Calu3 (cell line): ENCODE measurements at places on chromosomes 4 and X. TPM values are rescaled to one million over a fixed set of nuclear protein-coding genes. Genes with fewer than 3 reads are reported as not detected.
A peak's percentile ranks its signal among the peaks of the same experiment; 100 is the strongest.

Gene RS1
- not detected in 2 replicates for total RNA-seq

DNA sequence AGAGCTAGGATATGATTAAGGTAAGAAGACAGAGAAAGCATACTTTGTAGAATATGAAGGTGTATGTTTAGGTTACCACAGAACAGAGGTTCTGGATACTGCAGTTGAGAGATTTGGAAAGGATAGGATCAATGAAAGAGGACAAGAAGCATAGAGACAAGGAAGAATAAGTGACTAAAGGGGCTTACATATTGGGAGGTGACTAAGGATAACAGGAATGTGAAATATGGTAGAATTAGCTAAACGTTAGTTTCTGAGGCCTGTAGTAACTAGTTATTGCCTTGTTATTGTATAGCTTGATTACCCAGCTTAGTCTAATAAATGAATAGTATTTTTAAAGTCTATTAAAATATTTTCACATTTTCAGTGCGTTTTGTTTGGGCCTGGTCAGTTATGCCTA lies 38.2 kb downstream of the CENPI start:
- no peak for DNase-seq
- H3K27ac ChIP-seq, result no peak overlapping the region
- no peaks in the 10 kb centered on the region for H3K27me3 ChIP-seq
- no peaks in the 10 kb centered on the region for H3K4me1 ChIP-seq
- H3K36me3 ChIP-seq, result peaks cover 28% of the 10 kb centered on the region
- no peak overlapping the region for H3K4me3 ChIP-seq

Gene ZMYM3
- total RNA-seq, result 42.9 and 45.7 TPM in 2 replicates

Gene FGF2
- total RNA-seq, result 33.7 and 43.6 TPM in 2 replicates

Gene ALB
- not detected in 2 replicates for total RNA-seq

GRCh38 chr4:72302981-72303704 lies 265.9 kb downstream of the ADAMTS3 start:
- H3K4me3 ChIP-seq, result no peak overlapping the region
- H3K36me3 ChIP-seq, result no peaks in the 10 kb centered on the region
- no peaks in the 10 kb centered on the region for H3K27me3 ChIP-seq
- peak; percentile 48 for DNase-seq
- no peak overlapping the region for H3K27ac ChIP-seq

Gene LRAT
- 5.7 and 7.0 TPM in 2 replicates for total RNA-seq

DNA sequence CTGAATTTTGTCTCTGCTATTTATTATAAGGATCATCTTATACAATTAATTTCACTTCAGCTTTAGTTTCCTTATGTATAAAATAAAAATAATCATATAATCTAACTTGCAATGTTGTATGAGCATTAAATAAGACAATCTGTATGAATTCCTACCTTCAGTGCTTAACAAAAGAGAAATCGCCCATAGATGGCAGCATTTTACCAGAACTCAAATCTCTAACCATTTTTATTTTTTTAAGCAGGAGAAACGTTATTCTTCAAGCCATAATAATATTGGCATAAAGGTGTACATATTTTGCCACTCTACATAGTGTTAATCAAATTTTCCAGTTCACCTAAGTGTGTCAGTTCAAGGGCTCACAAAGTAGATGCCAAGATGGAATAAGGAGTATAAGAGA lies 78.8 kb downstream of the TMEM47 start:
- peak; percentile 15 for DNase-seq
- no peak overlapping the region for H3K4me3 ChIP-seq
- no peaks in the 10 kb centered on the region for H3K36me3 ChIP-seq
- peaks cover 28% of the 10 kb centered on the region for H3K4me1 ChIP-seq
- no peak overlapping the region for H3K27ac ChIP-seq

DNA sequence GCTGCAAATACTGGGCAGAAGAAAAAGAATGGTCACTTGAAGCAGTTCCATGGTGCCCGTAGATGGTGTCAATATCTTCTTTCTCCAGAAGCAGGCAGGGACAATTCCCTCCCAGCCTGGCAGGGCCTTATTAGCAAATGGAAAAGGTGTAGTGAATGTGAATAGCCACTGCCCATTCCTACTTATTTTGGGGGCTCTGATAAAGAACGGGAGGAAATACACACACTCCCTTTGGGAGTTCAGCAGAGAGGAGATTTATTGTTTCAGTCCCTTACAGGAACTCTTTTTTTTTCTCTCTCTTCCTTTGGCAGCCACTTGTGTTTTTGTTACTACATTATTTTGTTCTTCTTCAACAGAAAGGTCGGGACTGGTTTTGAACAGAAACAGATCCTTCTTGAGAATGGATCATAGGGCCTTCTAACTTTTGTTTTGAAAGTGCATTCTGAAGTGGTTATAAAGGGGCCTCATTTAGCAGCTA lies at the start of gene EMCN:
EMCN (minus strand) TSS at position 159 of the 478 bp plus-strand sequence; CDS start at position 51, 108 bp downstream.
- no peak within 1 kb of the TSS for H3K4me3 ChIP-seq
- H3K36me3 ChIP-seq, result no peaks in the 10 kb centered on the region
- H3K27ac ChIP-seq, result no peak within 1 kb of the TSS
- no peaks in the 10 kb centered on the region for H3K27me3 ChIP-seq
- DNase-seq, result no peak

Gene TGIF2LX
- not detected in 2 replicates for total RNA-seq

DNA sequence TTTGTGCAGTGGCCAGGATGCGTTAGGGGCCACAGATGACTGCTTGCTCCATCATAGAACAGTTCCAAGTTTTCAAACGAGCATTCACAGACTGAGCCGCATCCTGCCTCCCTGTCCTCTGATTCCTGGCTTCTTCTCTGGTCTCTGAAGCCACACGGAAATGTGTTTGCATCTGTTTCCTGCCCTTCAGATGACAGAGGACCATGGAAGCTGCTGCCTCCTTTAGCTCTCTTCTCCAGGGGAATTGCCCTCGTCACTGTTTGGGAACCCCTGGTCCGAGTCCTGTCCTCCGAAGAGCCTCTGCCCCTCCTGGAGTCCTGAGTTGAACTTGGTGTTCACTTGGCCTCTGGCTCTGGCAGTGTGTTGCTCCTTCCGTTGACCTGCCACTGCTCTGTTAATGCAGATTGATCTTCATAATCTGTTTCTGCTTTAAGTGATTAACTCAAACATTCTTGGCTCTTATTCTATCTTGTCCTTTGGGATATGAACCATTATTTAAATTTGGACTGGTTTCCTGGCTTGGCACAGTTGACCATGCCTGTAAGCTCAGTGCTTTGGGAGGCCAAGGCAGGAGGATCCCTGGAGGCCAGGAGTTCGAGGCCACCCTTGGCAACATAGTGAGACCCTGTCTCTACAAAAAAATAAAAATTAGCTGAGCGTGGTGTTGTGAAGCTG lies 96.0 kb downstream of the PTTG2 start:
- no peak for DNase-seq
- H3K36me3 ChIP-seq, result no peaks in the 10 kb centered on the region
- H3K27ac ChIP-seq, result no peak overlapping the region
- H3K4me1 ChIP-seq, result peaks cover 7% of the 10 kb centered on the region
- no peak overlapping the region for H3K4me3 ChIP-seq

Gene NKX6-1
- total RNA-seq, result 1.2 and 1.8 TPM in 2 replicates

- DNase-seq, result peak; percentile 25
- H3K4me3 ChIP-seq, result peak overlapping the region; percentile 91
- H3K36me3 ChIP-seq, result peaks cover 31% of the 10 kb centered on the region
- peak overlapping the region; percentile 89 for H3K27ac ChIP-seq
These were observed 737 bp downstream of the FGF2 start for GRCh38 chr4:122827258-122827878.

Gene SLC9B1
- not detected in 2 replicates for total RNA-seq

Gene OCIAD2
- total RNA-seq, result 141 and 182 TPM in 2 replicates

GRCh38 chr4:65791812-65792308 lies 121.6 kb upstream of the EPHA5 start:
- H3K27me3 ChIP-seq, result no peaks in the 10 kb centered on the region
- peak overlapping the region; percentile 54 for H3K27ac ChIP-seq
- H3K4me3 ChIP-seq, result no peak overlapping the region

DNA sequence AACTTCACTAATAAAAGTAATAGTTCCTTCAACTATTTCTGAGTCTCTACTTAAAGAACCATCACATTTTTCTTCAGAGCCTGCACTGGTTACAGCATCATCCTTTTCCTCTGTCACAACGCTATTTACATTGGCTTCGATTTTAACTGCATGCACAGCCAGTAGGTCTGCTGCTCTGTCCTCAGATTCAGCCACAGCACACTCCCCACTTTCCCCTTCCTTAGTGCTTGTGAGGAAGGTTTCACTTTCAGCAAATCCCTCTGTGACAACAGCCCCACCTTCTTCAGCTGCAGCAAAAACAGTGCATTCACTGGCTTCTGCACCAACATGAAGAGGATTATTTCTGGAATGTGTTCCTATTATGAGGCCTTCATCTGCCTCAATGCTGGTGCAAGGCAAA lies 25.7 kb downstream of the BOD1L1 start:
- no peak overlapping the region for H3K4me3 ChIP-seq
- no peak for DNase-seq
- no peaks in the 10 kb centered on the region for H3K4me1 ChIP-seq
- H3K27me3 ChIP-seq, result no peaks in the 10 kb centered on the region
- H3K36me3 ChIP-seq, result peaks cover 16% of the 10 kb centered on the region
- H3K27ac ChIP-seq, result peak overlapping the region; percentile 32

Gene FHIP1A
- total RNA-seq, result 19.3 and 25.9 TPM in 2 replicates

DNA sequence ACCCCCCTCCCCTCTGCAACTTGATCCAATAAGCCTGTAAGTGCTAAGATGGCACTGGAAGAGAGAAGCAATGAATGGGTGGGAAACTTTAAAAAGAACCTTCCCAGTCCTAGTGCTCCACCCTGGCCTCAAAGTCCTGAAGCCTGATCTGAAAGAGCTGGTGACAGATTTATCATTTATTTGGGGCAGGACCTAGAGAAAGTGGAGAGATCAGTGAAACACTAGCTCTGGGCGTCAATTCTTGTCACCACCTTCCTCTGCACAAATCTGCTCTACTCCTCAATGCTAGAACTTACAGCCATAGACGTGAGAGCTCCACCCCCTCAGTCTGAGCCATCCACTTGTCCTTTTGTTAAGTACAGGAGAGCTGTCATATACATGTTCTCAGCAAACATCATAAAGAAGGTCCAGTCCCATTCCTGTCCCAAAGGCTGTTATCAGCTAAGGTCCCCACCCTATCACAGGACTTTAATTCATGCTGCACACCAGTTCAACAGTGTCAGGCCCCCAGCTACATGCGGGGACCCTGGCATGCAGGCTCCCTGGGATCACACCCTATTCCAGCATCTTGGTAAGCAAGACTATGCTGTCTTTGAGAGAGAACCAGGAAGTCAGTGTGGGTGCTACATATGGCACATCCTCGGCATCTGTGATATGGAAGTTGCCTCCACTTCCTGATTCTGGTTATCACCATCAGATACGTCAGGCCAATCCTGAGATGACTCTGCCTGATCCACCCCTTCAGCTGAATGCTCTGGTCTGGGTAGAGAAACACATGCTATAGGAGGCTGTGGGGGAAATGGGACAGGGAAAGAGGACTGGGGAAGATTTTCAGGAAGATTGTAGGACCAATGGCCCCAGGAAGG lies 2.3 kb downstream of the P2RY4 start:
- peaks cover 41% of the 10 kb centered on the region for H3K4me1 ChIP-seq
- no peak for DNase-seq
- H3K27me3 ChIP-seq, result no peaks in the 10 kb centered on the region
- H3K36me3 ChIP-seq, result no peaks in the 10 kb centered on the region

- H3K4me3 ChIP-seq, result no peak overlapping the region
- no peaks in the 10 kb centered on the region for H3K36me3 ChIP-seq
- peak; percentile 30 for DNase-seq
These were observed 11.6 kb downstream of the MAGEB16 start for GRCh38 chrX:35809781-35810180.
